ENCODE measurements at places on chromosomes 11 and 22. TPM values are rescaled to one million over a fixed set of nuclear protein-coding genes. Genes with fewer than 3 reads are reported as not detected.

GRCh38 chr11:2921261-2921660 is 8.0 kb downstream of the PHLDA2 start:
- no peak for DNase-seq
- H3K36me3 ChIP-seq: no peaks in the 10 kb centered on the region
- no peak overlapping the region for H3K27ac ChIP-seq

APOL5 gene
- not detected for total RNA-seq

OR51V1 gene
- not detected for total RNA-seq

- no peak overlapping the region for H3K27ac ChIP-seq
- H3K4me1 ChIP-seq: no peaks in the 10 kb centered on the region
- H3K27me3 ChIP-seq: no peaks in the 10 kb centered on the region
- H3K4me3 ChIP-seq: no peak overlapping the region
- DNase-seq: no peak
Measured at GRCh38 chr22:29654882-29655281, 51.4 kb downstream of the NF2 start.

GRCh38 chr11:20360650-20361049 is 2.9 kb upstream of the HTATIP2 start:
- H3K27ac ChIP-seq: no peak overlapping the region
- H3K4me1 ChIP-seq: peaks cover 22% of the 10 kb centered on the region
- H3K4me3 ChIP-seq: no peak overlapping the region
- H3K36me3 ChIP-seq: no peaks in the 10 kb centered on the region

GLYATL2 gene
- total RNA-seq: 0.17 TPM

CASP1 gene
- total RNA-seq: 16.6 TPM

DNA sequence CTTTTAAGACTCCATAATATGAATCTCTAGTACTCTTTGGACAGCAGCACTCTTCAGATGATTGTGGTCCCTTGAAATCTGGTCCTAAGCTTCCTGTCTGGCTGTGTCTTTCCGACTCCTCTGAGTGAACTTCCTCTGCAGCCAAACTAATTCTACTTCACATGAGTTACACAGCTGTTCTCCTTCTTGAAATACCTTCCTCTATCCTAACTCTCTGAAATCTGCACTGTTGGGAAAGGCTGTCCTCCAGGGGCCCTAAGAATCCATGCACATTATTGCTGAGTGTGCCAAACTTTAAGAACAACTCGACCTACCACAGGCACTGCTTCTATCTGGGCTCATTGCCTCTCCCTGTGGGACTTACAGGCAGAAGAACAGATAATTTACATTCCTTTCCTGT is 217.3 kb upstream of the ARHGAP42 start:
- H3K27me3 ChIP-seq: no peaks in the 10 kb centered on the region
- H3K36me3 ChIP-seq: no peaks in the 10 kb centered on the region
- H3K27ac ChIP-seq: no peak overlapping the region
- no peaks in the 10 kb centered on the region for H3K4me1 ChIP-seq

DNA sequence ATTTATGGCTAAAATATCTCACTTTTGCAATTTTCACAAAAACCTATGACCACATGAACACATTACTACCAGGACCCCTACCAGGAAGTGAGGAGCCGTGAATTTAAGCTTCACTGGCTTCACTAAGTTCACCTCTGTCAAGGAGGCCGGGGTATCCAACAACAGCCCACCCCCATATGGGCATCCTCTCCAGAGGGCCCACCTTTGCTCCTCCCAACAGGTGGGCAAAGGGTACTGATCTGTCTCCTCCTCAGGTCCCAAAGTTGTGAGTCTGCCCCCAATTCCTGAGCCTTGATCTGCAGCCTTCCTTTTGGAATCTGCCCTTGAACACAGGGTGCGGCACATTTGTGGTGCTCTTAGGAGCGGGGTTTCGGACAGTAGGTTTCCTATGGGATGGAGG is 66.9 kb downstream of the OTOG start:
- no peak for DNase-seq
- H3K4me1 ChIP-seq: no peaks in the 10 kb centered on the region
- no peaks in the 10 kb centered on the region for H3K27me3 ChIP-seq
- no peaks in the 10 kb centered on the region for H3K36me3 ChIP-seq

- no peaks in the 10 kb centered on the region for H3K27me3 ChIP-seq
- no peaks in the 10 kb centered on the region for H3K4me1 ChIP-seq
- DNase-seq: no peak
- H3K4me3 ChIP-seq: no peak overlapping the region
- H3K27ac ChIP-seq: peak overlapping the region; percentile 63
Measured at GRCh38 chr11:117978991-117979390, 7.2 kb upstream of the IL10RA start.

DNA sequence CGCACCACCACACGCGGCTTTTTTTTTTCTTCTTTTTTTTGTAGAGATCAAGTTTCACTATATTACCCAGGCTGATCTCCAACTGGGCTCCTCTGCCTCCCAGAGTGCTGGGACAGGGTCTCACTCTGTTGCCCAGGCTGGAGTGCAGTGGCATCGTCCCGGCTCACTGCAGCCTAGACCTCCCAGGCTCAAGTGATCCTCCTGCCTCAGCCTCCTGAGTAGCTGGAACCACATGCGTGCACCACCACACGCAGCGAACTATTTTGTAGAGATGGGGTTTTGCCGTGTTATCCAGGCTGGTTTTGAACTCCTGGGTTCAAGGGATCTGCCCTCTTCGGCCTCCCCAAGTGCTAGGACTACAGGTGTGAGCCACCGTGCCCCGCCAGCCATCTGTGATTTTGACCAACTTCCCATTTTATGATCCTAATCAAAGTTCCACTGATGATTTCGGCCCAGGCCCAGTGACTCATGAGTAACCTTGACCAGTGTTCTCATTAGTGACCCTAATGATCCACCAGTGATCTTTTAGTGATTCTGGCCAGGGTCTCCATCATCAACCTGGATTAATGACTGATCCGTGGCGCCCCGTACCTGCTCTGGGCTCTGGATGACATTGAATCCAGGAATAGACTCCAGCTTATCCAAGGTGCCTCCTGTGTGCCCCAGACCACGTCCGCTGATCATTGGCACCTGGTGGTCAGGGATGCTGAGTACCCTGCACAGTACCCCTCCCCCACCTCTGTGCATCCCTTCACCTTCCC is 1.7 kb downstream of the TYMP start:
- no peak overlapping the region for H3K4me3 ChIP-seq
- no peaks in the 10 kb centered on the region for H3K27me3 ChIP-seq
- no peaks in the 10 kb centered on the region for H3K36me3 ChIP-seq

ST14 gene
- total RNA-seq: 2.5 TPM

PAMR1 gene
- 20.2 TPM for total RNA-seq

GRCh38 chr11:10667521-10667885 is 26.1 kb downstream of the IRAG1 start:
- H3K4me1 ChIP-seq: peaks cover 24% of the 10 kb centered on the region
- no peaks in the 10 kb centered on the region for H3K27me3 ChIP-seq
- no peaks in the 10 kb centered on the region for H3K36me3 ChIP-seq
- H3K4me3 ChIP-seq: no peak overlapping the region

KIRREL3 gene
- total RNA-seq: 0.30 TPM

DNA sequence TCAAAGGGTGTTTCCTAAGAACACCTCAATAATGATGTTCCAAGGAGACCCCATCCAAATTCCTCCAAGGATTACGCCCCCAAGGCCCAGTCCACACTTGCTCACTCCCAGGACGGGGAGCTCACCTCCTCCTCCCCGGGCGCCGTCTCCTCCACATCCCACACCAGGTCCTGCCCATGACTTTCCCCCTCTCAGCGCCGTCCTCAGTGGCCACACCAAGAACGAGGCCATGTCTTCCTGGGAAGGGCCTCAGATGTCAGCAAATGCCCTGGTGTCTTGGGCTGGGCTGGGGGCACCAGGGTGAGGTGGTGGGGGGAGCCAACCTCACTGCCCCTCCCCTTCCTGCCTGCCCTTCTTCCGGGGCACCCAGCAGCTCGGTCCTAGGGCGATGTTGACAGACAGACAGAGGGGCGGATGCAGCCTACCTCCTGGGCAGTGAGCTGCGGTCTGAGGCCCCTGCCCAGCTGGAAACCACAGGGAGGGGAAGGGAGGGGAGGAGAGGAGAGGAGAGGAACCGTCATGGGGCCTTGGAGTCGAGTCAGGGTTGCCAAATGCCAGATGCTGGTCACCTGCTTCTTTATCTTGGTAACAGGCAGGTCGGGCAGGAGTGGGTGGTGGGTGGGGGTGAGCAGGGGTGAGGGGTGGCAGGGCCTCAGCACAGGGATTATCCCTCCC is at the start of the genes C11orf21 and TSPAN32:
Gene C11orf21 (minus strand): TSS at position 288 of the 675 bp plus-strand sequence. CDS start 110 bp downstream, at position 178.
Gene TSPAN32 (plus strand): TSS at position 383 of the 675 bp plus-strand sequence. CDS start 137 bp downstream, at position 520.
- H3K36me3 ChIP-seq: no peaks in the 10 kb centered on the region
- peak; percentile 41 for DNase-seq
- no peak within 1 kb of the TSS for H3K4me3 ChIP-seq
- peaks cover 4% of the 10 kb centered on the region for H3K27me3 ChIP-seq
- H3K4me1 ChIP-seq: peaks cover 22% of the 10 kb centered on the region

DNA sequence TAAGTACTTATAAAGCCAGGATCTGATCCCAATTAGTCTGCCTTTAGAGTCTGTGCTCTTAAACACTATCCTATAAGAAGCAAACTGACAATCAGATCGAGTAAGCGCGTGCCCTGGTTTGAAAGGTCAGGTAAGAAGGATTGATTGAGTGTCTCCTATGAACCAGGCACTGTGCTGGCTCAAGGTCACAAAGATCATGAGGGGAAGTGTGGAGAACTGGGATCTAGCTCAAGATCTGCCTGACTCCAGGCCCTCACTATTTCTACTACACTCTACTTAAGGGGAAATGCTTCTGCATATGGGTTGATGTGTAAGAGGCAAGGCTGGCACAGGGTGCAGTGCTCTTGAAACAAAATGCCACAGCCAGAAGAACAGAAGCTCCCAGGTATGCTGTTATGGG is 77.0 kb downstream of the ME3 start:
- H3K4me3 ChIP-seq: no peak overlapping the region
- H3K36me3 ChIP-seq: no peaks in the 10 kb centered on the region
- DNase-seq: no peak

TMEM132A gene
- 19.0 TPM for total RNA-seq

- H3K27me3 ChIP-seq: no peaks in the 10 kb centered on the region
- DNase-seq: no peak
- H3K4me3 ChIP-seq: no peak overlapping the region
- no peaks in the 10 kb centered on the region for H3K4me1 ChIP-seq
- no peak overlapping the region for H3K27ac ChIP-seq
Measured at GRCh38 chr11:95119361-95120060, 29.9 kb downstream of the ENDOD1 start.

GRCh38 chr11:12232160-12232559 is 121.8 kb downstream of the MICAL2 start:
- no peaks in the 10 kb centered on the region for H3K27me3 ChIP-seq
- H3K27ac ChIP-seq: no peak overlapping the region
- H3K4me1 ChIP-seq: peaks cover 4% of the 10 kb centered on the region
- no peak overlapping the region for H3K4me3 ChIP-seq

DNA sequence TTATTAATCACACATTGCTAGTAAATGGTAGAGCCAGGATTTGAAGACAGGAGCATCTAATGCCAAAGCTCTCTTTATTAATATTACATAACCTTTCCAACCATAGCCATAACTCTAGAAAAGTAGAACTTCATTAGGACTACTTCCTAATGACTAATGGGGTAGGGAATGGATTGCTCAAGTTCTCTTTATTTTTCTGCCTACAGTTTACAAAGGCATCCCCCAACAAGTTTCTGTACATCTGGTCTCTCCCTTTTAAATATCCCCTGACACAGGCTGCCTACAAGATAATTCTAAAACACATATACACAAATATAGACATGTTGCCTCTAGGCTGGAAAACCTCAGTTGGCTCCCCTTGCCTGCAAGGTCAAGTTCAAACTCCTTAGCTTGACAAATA is 534.9 kb downstream of the SOX6 start:
- H3K4me3 ChIP-seq: no peak overlapping the region
- no peak for DNase-seq
- no peaks in the 10 kb centered on the region for H3K4me1 ChIP-seq
- no peaks in the 10 kb centered on the region for H3K27me3 ChIP-seq

DNA sequence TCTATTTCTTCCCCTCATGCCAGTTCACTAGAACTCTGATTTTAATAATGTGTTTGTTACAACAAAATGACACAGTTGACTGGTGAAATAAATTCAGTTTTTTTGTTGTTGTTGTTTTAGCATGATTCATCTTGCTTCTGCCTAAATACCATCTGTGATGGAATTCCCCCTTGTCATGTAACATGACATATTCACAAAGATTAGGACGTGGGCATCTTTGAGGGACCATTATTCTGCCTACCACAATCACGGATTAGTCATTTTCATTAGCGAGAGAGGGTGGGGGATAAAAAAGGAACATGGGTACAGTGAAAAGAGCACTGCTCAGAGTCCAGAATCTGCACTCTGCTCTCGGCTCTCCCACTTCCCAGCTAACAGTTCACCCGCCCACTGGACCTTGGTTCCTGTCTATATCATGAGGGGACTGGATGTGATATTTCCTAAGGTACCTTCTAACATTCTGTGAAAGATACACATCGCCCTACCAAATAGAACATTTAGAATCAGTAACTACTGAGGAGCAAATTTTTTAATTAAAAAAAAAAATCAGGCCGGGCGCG is 11.3 kb downstream of the HTATIP2 start:
- DNase-seq: no peak
- H3K4me3 ChIP-seq: no peak overlapping the region
- H3K4me1 ChIP-seq: peaks cover 11% of the 10 kb centered on the region

SLC25A18 gene
- total RNA-seq: 3.1 TPM

DNA sequence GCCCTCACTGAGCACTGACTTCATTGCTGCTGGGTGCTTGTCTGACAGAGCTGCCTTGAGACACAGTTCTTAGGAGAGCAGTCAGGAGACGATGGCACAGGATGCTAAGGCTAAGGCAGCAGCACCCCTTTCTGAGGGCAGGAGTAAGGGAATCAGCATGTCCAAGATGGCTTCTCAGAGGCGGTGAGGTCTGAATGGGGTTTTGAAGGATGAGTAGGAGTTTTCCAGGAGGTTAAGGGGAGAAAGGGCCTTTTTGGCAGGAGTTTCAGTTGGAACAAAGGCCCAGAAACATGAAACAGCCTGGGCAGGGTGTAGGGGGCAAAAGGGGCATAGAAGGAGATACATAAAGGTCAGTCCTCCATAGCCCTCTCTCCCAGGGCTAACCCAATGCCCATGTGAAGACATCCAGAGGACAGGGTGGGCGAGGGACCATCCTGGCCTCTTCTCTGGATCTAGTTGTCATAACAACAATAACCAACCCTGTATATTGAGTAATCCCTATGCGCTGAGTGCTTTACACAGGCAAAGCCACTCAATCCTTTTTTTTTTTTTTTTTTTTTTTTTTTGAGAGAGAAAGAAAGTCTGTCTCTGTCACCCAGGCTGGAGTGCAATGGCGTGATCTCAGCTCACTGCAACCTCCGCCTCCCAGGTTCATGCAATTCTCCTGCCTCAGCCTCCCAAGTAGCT is 19.0 kb downstream of the CYTH4 start:
- no peaks in the 10 kb centered on the region for H3K36me3 ChIP-seq
- H3K4me1 ChIP-seq: peaks cover 26% of the 10 kb centered on the region
- no peak overlapping the region for H3K27ac ChIP-seq
- no peaks in the 10 kb centered on the region for H3K27me3 ChIP-seq

- no peaks in the 10 kb centered on the region for H3K36me3 ChIP-seq
- no peak overlapping the region for H3K27ac ChIP-seq
- DNase-seq: peak; percentile 51
- no peaks in the 10 kb centered on the region for H3K4me1 ChIP-seq
Measured at GRCh38 chr11:121112498-121113455, 11.7 kb downstream of the TECTA start.

DNA sequence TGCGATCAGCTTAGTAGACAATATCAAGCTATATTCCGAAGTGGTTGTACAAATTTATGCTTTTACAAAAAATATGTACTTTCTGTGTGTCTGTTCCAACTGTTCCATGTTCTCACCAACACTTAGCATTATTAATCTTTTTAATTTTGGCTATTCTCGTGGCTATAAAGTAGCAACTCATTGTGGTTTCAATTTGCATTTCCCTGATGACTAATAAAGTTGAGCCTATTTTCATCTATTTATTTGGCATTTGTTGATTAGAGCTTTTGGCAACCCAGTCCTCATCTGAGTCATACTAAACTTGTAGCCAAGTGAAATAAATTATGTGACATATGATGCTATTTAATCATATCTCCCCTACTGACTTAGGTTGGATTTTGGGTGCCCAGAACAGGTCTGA is 115.9 kb downstream of the FBXO7 start:
- no peaks in the 10 kb centered on the region for H3K36me3 ChIP-seq
- no peak overlapping the region for H3K4me3 ChIP-seq
